ENCODE measurements at places on chromosomes 4 and X.

DNA sequence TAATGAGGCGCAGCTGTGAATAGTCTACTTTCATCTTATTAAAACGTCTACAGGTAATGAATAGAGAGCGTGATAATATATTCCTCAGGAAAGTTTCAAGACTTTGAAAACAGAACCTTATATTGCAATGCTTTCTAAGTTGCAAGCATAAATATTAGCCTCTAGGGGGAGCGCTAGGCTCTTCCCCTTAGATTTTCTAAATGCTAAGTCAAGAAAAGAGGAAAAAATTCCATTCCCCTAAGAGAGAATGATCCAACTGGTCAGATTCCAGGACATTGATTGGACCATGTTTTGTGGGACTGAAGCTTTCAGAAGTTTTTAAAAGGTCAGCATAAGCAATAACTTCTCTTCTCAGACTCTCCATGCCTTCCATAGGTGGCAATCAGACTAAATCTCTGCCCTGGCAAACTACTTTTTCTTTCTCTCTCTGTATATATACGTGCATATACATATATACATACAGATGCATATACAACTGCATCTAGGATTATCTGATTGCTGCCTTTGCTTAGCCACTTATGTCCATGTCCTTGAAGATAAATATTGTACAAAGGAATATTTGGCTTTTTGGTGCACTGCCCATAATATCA lies 492.9 kb downstream of the INPP4B start:
- no peak for DNase-seq

- DNase-seq, result no peak
These were observed 29.3 kb downstream of the ZNF827 start for GRCh38 chr4:145909281-145909715.

- no peak for DNase-seq
These were observed 34.7 kb upstream of the LHFPL1 start for GRCh38 chrX:112714357-112714918.

DNA sequence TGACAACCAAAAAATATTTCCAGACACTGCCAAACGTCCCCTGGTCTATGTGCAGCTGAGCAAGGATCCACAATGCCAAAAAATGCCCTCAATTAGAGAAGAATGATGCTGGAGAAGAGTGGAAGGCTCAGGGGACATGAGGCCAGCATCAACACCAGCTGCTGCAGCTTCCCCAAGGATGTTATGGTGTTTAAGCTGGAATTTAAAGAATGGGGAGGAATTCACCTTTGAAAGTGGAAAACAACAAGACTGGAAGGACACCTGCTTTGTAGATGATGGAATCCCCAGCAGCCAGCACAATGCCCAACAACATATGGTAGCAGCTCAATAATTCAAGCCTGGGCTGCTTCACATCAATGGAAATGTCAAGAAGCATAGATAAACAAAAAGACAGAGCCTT lies 20.3 kb upstream of the SMPX start:
- no peak for DNase-seq

DNA sequence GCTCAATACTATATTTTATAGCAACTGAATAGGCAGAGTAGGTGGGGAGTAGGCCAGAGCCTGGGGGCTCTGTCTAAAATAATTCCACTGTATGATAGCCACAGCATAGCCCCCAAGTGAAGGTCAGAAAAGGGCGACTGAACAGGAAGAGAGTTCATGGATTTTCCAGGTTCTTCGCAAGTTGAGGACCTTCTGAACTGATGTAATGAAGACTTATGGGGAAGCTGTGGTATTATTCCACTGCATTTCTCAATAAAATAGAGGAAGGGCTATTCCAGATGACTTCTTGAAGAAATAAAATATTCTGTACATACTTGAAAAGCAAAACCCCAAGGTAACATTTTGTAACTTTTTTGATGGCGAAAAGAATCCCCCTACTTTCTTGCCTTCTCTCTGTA lies 231.4 kb upstream of the GPC4 start:
- DNase-seq, result no peak

DNA sequence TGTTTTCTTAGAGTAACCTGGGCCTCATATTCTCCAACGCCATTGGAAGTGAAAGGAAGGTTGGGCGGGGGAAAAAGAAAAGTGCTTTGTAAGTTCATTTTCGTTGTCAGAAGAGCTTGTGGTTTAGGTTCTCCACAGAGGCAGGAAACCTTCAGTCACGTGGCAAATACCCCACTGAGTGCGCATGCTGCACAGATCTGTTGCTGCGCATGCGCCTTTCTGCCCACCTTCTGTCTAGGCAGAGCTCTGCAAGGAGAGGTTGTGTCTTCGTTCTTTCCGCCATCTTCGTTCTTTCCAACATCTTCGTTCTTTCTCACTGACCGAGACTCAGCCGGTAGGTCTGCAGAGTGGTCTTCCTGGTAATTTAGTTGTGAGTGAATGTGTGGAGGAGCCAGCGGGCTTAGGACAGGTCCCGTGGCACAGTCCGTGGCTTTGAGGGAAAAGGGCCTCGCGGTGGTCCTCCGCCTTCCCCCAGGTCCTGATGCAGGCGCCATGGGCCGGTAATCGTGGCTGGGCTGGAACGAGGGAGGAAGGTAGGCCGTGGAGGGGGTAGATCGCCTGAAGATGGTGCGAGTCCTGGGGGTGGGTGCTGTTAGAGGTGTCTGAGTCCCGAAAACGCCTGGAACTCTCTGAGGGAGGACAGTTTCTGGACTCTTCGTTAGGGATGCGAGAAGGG lies at the start of gene PAGE5:
Gene PAGE5, plus strand, starts transcription at position 228 of the 676 bp plus-strand sequence. CDS start 1,037 bp downstream, outside the sequence.
- DNase-seq, result no peak

DNA sequence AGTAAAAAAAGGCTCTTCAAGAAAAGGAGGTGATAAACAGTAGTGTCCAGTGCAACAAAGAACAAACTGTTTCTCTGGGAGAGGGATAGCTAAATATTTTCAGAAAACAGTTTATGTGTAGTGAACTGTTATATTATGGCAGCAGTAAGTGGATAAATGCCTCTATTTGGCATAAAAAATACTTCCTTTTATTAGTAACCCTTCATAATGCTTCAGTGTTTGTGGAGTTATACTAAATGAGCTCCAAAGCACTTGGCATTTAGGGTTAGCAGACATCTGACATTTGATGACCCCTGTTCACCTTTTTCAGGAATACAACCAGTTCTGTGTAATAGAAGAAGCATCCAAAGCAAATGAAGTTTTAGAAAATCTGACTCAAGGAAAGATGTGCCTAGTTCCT lies 31.9 kb downstream of the TRAPPC11 start:
- DNase-seq, result no peak
